ENCODE measurements at places on chromosomes 1 and 21. TPM values are rescaled to one million over a fixed set of nuclear protein-coding genes. Genes with fewer than 3 reads are reported as not detected.

Gene TMEM52
- total RNA-seq: 0.69 TPM

- no peak for DNase-seq
These were observed 397.9 kb downstream of the PTBP2 start for GRCh38 chr1:97119260-97120158.

- peak; percentile 51 for DNase-seq
These were observed 30.1 kb downstream of the CDKN2C start for GRCh38 chr1:51000160-51000559.

- peak; percentile 5 for DNase-seq
These were observed 62.8 kb downstream of the MAGI3 start for GRCh38 chr1:113452921-113453770.

DNA sequence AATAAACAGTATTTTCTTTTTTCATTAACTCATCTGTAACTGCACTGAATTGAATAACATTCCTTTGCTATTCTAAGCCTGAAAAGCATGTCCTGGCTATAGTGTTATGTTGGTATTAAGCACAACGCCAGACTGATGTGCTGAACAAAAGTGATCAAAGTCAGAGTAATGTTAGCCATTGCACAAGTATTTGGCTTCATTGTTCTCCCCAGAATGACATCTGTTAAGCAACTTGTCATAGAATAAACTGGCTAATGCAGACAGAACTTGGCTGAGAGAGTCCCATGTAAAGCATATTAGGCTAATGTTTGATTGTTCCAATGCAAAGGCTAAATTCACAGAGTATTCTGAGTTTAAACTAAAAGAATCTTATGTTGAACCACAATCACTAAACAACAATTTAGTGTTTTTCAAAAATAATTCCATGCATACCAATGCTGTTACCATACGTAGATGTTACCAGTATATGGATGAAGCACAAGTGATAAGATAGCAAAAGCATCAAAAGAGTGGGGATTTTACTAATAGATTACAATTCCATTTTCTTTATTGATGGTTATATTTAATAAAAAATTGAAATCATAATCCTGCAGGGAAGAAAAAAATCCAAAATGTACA, 235.3 kb upstream of the DMRTA2 start:
- DNase-seq: no peak

Gene VAV3
- total RNA-seq: 32.1 TPM

Gene FCMR
- total RNA-seq: 753 TPM

DNA sequence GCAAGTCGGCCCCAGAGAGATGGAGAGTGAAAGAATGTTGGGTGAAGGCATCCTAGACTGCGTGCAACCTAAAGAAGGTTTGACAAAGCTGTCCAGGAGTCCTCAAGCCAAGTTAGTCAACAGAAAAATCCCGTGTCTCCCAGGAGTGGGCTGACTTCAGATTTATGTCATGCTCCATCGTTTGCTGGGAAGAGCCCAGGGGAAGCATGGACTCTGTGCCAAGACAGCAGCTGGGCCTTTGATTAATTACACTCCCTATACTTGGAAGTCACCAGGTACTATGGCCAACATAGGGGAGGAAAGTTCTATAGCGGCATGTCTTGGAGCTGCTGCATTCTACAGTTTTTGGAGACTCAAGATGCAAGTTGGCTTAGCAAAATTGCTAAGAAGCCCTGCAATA, 247.4 kb downstream of the KAZN start:
- no peak for DNase-seq

Gene KIAA0040
- 93.6 TPM for total RNA-seq

GRCh38 chr1:165481820-165482532, 37.0 kb upstream of the RXRG start:
- no peak for DNase-seq

DNA sequence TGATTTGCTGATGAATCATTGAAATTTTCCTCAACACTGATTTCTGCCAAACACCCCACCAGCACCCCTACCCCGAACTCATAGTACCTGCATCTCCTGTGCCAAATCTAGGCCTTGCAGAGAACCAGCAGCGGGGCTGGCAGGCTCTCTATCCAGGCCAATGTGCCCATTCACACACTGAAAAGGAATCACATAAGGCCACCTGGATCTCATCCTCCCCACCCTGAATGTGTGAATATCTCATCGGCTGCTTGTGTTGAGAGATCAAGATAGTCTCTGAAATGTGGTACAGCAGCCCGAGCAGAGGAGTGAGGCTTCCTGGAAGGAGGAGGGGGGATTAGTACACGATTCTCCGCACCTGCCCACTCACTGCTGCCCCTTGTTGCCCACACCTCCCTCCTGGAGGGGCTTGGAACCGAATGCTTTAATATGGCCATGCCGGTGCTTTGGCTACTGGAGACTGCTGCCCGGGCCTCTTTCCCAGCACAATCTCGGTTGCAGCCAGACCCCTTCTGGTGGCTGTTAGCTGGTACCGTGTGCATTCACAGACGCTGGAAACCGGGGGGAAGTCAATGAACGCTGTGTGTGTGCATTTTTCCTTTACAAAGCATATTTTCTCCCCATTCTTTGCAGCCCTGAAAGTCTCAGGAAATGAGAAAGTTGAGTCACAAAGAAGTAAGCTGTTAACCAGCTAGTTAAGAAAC, 619.5 kb downstream of the MATN1 start:
- no peak for DNase-seq

GRCh38 chr1:158400871-158401270, 1.6 kb upstream of the OR10T2 start:
- no peak for DNase-seq

GRCh38 chr1:217585577-217585976, 45.3 kb downstream of the GPATCH2 start:
- no peak for DNase-seq

- no peak for DNase-seq
These were observed 178.8 kb downstream of the ETS2 start for GRCh38 chr21:38984568-38984967.

- DNase-seq: no peak
These were observed 72.5 kb downstream of the ANGPTL1 start for GRCh38 chr1:178798232-178798861.

DNA sequence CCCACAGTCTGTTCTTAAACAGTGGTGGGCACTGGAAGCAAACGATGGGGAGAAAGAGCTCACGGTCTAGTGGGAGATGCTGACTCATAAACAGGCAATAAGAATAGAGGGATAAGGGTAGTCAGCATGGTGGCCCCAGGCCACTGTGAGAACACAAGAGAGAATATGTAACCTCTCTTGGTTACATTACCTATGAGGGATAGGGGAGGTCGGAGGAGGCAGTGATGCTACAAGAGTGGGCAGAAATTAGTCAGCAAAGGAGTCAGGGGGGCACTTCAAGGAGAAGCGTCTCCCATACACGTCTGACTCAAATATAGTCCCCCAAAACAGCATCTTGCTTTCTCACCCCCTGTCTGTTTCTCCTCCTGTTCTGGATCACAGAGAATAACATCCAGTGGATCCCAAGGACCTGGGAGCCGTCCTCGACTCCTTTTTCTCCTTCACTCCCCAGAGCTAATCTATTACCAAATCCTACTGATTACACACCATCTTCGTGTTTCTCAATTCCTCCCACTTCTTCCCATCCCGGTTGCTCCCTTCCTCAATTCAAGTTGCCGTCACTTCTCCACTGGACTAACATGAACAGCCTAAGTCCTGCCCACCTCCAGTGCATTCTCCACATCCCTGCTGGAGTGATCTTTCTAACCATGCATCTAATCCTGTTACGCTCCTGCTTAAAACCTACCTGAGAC, 2.1 kb downstream of the SLAMF8 start:
- no peak for DNase-seq

Gene MAGI3
- 0.83 TPM for total RNA-seq

DNA sequence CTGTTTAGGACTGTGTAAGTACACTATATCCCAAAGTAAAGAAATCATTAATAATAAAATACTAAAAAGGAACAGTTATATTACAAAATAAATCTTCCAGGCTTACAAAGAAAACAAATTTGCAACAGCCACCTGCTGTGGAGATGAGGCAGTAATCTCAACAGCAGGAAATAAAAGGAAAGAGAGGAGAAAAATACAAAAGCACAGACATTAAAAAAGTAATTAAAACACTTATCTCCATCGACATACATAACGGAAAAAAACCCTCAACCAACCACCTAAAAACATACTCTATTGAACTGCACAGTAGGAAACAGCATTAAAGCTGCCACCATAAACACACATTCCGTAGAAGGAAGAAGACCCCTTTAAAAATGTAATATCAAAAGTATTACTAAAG, 317.6 kb downstream of the DPYD start:
- no peak for DNase-seq

- DNase-seq: peak; percentile 57
These were observed 57.1 kb upstream of the RWDD3 start for GRCh38 chr1:95176861-95177260.

- DNase-seq: no peak
These were observed 123.3 kb upstream of the GRIK3 start for GRCh38 chr1:37157634-37158033.

Gene KCNA2
- 0.29 TPM for total RNA-seq

DNA sequence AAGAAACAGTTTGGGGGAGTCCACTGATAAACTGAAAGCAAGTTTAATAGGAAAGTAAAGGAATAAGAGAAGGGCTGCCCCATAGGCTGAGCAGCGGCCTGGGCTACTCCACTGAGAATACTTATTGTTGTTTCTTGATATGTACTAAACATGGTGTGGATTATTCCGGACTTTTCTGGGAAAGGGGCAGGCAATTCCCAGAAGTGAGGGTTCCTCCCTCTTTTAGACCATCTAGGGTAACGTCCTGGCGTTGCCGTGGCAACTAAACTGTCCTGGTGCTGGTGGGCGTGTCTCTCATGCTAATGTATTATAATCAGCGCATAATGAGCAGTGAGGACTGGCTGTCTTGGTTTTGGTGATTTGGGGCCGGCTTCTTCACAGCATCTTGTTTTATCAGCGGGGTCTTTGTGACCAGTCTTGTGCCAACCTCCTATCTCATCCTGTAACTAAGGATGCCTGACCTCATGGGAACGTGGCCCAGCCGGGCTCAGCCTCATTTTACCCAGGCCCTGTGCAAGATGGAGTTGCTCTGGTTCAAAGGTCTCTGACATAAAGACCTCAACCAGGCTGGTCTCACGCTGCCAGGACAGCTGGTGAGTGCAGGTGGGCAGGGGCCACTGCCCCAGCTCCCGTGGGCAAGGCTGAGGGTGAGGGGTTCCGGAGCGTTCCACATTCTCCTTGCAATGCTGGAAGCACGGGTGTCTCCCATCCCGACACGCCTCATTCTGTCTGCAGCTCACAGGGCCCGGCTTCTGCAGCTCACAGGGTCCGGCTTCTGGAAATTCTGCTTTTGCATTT, 19.6 kb upstream of the C1orf159 start:
- peak; percentile 59 for DNase-seq

Gene RNF207
- total RNA-seq: 2.5 TPM

GRCh38 chr1:240104672-240105071, 13.0 kb downstream of the FMN2 start:
- DNase-seq: no peak

DNA sequence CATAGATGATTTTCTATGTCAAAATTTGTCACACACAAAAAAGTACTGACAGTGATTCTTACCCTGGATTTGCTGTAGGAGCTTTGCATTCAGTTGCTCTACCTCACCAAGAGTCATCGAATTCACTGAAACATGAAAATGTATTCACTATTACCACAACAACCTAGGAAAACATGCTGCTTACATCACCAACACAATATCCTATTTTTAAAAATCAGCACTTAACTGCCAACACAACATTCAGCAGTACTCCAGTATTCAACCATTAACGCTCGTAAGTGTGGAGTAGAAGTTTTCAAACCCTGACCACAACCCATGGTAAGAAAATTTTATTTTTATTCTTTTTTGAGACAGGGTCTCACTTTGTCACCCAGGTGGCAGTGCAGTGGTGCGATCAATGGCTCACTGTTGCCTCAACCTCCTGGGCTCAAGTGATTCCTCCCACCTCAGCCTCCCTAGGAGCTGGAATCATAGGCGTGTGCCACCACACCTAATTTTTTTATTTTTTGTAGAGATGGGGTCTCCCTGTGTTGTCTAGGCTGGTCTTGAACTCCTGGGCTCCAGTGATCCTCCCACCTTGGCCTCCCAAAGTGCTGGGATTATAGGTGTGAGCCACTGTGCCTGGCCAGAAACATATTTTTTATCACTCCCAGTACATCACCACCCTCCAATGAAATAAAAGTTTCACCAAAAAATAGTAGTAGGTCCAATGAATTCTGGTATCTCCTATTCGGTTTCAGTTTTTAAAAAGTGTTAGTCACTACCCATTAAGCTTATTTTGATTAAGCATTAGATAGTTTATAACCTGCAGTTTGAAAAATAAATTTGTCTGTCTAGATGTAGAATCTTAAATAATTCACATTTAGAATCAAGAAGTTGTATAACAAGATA, 23.8 kb downstream of the C21orf91 start:
- peak; percentile 31 for DNase-seq

- peak; percentile 45 for DNase-seq
These were observed 7.8 kb upstream of the MEF2D start for GRCh38 chr1:156508205-156508954.

DNA sequence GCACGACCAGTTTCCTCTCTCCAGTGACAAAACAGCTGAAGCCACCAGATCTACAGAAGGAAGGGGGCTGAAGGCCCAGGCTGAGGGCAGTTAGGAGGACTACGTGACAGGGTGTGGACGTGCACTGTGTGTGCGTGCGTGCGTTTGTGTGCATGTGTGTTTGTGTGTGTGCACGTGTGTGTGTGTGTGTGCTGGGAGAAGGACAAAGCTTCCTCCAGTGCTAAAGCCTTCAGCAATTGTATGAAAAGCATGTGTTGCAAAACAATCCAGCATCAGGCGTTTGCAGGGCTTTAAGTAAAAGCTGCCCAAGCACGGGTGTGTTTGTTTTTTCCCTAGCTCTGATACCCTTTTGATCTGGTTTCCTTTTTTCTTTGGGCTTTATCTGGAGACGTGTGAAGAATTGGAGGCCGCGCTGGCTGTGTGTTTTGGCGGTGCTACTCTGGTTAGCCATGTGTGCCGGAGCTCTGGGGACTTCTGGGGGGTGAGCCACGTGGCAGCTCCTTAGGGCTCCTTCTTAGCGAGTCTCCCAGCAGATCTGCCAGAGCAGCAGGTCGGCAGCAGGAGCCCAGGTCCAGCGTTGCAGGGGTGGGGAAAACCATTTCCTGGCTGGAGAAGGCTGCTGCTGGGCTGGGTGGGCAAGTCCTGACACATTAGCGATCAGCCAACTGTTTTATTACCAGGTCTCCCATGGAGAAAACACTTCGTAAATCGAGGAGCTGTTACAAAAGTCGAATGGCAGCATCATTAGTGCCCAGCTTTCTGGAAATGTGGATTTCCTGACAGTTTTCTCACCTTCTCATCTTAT, 73.4 kb downstream of the UCK2 start:
- no peak for DNase-seq

GRCh38 chr1:9044236-9044635, 18.0 kb upstream of the SLC2A7 start:
- no peak for DNase-seq

- DNase-seq: no peak
These were observed 638 bp upstream of the TUFT1 start for GRCh38 chr1:151539321-151540020.

- DNase-seq: no peak
These were observed 755 bp downstream of the RPAP2 start for GRCh38 chr1:92299477-92300150.

- DNase-seq: no peak
These were observed 15.3 kb downstream of the MAN1C1 start for GRCh38 chr1:25631750-25632485.

Gene PPM1J
- 2.1 TPM for total RNA-seq

- no peak for DNase-seq
These were observed 107.3 kb upstream of the HNRNPU start for GRCh38 chr1:244971552-244972216.

Gene HMCN1
- total RNA-seq: not detected

All from B cell (primary cell).